Suppressor macrophage treated with lipopolysaccharide for 4 hours (primary cell): ENCODE measurements at places on chromosomes 12 and 14.

DNA sequence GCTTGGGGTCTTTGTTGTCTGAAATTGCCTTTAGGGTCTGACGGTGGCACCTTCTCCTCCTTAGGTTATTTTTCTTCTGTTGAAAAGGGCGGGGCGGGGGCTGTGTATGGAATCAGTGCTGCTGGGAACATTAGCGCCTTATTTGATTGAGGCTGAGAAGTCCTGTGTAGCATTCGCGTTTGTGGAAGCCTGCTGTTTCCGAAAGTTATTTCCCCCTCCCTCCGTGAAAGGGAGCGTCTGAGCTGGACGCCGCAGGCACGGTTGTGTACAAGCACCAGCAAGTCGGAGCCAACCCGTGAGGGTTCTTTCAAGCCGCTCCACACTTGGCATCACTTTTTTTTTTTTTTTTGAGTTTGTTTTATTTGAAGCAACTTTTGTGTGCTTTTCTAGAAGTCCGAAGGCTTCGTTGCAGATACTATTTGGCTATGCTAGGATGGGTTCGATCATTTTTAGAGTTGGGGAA, 1.1 kb downstream of the SYNE2 start:
- DNase-seq, result peak; percentile 12

GRCh38 chr12:2003676-2004112, 563 bp downstream of the DCP1B start:
- peak; percentile 24 for DNase-seq

GRCh38 chr14:80493620-80494019, 282.3 kb upstream of the DIO2 start:
- DNase-seq, result no peak

GRCh38 chr14:75250800-75251199, 27.8 kb upstream of the FOS start:
- no peak for DNase-seq
